Memory B cell (primary cell): ENCODE measurements at places on chromosomes 12 and 14.

- DNase-seq, result no peak
Observed at GRCh38 chr12:89203144-89203543, 149.2 kb downstream of the DUSP6 start.

DNA sequence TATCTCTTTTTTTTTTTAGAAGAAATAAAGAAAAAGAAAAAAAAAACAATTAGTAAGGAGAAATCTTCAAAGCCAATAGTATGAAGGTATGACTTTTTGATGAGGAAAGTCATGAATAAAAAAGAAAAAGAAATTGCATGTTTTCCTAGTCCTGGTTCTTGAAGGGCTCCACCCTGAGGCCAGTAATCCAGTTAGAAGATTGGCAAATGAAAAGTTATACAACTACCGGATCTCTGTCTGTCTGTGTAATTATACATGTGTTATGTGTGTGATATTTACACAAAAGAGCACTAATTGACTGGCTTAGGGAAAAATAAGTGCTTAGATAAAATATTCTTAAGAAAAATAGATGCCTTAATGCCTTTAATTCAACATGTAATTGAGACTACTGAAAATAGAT, 28.4 kb downstream of the SDR9C7 start:
- no peak for DNase-seq

- no peak for DNase-seq
Observed at GRCh38 chr12:9750276-9751203, 10.2 kb downstream of the CD69 start.

- DNase-seq, result peak; percentile 35
Observed at GRCh38 chr12:49342914-49343731, 3.6 kb upstream of the DNAJC22 start.

- no peak for DNase-seq
Observed at GRCh38 chr12:2586156-2587038, 208.4 kb upstream of the FKBP4 start.

- DNase-seq, result no peak
Observed at GRCh38 chr12:110337912-110338710, 57.1 kb downstream of the ATP2A2 start.

- DNase-seq, result no peak
Observed at GRCh38 chr12:121657305-121658008, 12.0 kb downstream of the MORN3 start.

GRCh38 chr12:24500831-24501230, 448.1 kb downstream of the BCAT1 start:
- DNase-seq, result no peak

GRCh38 chr12:112206944-112207343, 81.6 kb downstream of the TRAFD1 start:
- DNase-seq, result no peak

DNA sequence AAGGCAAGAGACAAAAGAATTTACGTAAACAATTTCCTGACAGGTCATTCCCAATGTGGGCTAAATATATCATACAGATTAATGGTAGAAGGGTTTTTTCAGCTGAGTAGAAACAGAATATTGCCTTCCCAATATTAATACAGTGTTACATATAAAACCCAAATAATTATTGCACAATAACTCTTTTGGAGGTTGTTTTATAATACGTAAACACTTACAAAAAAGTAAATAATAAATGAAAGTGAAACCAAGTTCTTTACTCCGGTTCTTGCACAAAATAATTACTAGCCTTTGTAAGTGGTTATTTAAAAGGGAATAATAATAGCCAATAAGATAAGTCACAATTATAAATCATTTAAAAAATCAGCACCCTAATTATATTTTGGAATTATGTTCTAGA, 118.6 kb upstream of the SSTR1 start:
- DNase-seq, result no peak
